ENCODE measurements at places on chromosomes 13 and 19.

- no peak for DNase-seq
These were observed 10.3 kb downstream of the THSD1 start for GRCh38 chr13:52395704-52396103.

DNA sequence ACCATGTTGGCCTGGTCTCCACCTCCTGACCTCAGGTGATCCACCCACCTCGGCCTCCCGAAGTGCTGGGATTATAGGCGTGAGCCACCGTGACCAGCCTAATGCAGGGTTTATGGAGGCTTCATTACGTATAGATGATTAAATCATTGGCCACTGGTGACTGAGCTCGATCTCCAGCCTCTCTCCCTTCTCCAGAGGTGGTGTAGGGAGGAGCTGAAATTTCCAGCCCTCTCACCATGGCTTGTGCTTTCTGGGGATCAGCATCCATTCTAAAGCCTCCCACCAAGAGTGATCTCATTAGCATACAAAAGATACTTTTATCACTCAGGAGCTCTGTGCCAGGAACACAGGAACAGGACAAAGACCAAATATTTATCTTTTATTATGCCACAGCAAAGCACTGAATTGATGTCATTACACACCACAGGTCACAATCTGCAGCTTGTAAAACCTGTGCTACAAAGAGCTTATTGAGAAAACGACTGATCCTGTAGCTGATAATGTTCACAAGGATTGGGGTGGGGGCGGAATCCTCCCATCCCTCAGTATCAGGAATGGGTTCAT is 32.4 kb downstream of the RHPN2 start:
- DNase-seq = no peak

DNA sequence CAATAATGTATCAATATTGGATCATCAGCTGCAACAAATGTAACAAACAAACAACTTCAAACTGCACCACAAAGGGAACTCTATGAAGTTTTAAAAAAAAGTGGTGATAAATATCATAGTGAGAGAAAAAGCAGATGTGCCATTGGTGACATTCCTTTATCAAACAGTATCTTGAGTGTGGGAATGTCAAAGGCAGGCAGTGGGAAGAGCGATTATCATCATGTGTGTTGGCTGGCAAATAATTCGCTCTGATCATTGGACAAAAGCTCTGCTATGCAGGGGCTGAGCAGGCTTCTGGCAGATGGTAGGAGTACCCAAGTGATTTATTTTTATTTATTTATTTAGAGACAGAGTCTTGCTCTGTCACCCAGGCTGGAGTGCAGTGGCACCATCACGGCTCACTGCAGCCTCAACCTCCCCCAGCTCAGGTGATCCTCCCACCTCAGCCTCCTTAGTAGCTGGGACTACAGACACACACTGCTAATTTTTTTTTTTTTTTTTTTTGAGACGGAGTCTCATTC is 55.9 kb upstream of the RANBP3 start:
- no peak for DNase-seq

DNA sequence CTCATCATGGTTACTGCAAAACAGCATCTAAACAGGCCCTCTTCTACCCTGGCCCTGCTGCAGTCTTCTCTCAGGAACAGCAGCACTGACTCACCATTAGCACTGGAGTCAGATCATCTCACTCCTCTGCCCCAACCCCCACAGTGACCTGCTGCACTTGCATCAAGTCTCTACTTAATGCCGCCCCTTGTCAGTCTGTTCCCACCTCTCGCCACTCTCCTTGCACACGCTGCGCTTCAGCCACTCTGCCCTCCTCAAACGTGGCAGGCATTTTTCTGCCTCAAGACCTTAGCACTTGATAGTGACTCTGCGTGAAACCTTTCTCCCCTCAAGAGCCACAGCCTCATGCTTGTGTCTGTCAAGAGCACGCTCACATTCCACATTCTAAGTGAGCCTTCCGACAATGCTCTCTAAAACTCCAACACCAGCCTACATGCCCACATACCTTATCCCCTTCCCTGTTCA is 22.1 kb downstream of the MIPEP start:
- no peak for DNase-seq

DNA sequence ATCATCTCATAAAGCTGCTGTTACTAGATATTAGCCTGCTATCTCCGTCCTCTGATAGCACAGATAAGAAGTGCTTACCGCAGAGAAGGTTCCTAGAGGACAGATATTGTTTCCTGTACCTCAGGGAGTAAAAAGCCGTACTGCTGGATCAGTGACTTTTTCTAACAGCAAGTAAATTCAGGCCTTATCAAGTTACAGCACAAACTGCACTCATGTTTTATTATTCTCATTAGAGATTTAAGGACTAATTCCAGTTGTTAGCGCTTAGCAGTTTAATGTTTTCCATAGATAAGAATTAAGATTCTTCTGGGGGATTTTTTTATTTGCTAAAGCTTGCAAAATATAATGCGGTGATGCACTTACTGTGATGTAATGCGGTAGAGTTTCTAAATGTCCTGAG is 119.0 kb upstream of the OBI1 start:
- no peak for DNase-seq

- DNase-seq = no peak
These were observed 8.2 kb upstream of the ZNF177 start for GRCh38 chr19:9354651-9355050.

DNA sequence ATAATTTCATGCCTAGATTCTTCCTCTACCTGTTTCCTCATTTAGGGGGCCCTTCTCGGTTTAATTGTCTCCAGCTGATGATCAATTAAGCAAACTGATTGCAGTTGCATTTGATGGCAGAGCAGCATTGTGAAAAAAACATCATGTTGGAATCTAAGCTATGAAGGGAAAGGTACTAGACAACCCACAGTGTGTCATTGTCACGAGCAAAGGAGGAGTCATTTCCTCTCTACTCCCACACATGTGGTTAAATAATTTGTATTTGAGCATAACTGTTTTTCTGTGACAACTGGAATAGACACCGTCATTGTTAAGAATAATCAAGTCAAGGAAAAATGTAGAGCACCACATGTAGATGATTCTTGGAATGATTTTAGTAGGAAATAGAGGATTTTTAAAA is 240.3 kb downstream of the DCT start:
- no peak for DNase-seq

GRCh38 chr13:29743201-29743786 is 107.1 kb downstream of the UBL3 start:
- DNase-seq = no peak

DNA sequence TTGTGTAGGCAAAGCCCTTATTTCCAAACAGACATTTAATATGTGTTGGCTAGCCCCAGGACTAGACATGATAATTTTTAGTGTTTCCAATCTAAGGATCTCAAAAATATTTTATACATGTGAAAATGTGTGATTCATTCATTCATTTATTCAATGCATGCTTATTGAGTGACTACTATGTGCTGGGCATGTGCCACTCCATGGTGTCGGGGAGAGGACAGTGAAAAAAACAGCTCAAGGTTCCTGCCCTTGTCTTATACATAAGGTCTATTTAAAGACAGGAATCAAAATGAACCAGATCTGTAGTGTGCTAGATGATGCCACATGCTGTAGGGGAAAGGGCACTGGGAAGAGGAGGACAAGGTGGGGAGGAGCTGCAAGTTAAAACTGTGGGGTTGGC is 36.5 kb downstream of the GJA3 start:
- DNase-seq = no peak

GRCh38 chr19:6707011-6707657 is 13.3 kb downstream of the C3 start:
- DNase-seq = no peak

GRCh38 chr19:18112989-18113478 is 15.5 kb downstream of the MAST3 start:
- DNase-seq = peak; percentile 67

GRCh38 chr13:62292714-62293480 is 877.2 kb upstream of the PCDH20 start:
- DNase-seq = no peak

DNA sequence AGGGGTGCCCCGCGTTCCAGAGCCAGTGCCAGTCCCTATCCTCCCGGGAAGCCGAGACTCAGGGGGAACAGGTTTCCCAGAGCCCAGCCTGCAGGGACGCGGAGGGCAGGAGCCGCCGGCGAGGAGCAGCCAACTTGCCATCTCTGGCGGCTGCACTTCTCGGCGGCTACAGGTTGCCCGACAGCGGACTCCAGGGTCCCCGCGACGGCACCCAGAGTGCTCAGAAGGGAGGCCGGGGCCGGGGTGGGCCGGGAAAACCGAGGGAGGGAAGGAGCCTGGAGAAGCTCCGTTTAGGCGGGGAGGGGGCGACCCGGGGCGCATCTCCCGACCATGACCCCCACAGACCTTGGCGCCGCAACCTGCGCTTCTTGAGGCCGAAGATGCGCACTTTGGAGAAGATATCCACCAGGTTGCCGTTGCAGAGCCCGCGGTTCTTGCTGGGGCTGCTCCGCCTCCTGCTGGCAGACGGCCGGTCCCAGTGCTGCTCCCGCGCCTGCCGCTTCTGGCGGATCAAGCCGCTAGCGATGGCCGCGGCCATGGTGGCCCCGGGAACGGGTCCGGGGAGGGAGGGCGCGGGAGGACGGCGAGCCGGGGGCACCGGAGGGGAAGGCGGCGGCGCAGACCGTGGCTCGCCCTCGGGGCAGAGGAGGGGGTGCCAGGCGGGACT is 463.8 kb downstream of the ITGBL1 start:
- DNase-seq = peak; percentile 11

GRCh38 chr13:98549728-98550317 is 27.1 kb downstream of the STK24 start:
- DNase-seq = no peak

DNA sequence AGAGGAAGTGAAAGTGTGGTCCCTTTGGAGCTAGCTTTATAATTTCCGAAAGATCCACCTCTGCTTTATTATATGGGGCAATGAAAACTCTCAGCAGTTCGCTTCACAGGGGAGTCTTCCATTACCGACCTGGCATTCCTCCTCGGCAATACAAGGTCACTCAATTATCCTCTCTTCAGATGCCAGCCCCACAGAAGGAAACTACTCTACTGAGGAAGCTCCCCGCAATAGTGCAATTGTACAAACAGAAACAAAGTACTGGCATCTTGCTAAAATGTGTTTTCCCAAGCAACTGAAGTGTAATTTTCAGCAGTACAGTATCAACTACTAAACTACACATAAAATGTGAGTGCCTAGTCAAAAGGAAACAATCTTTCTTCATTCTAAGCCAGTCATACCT is 702.0 kb downstream of the PCDH9 start:
- DNase-seq = no peak

Measured in germinal center (tissue), 1 donor.